Left renal cortex interstitium (tissue), 4 donors: ENCODE measurements at places on chromosomes 6 and 20.

DNA sequence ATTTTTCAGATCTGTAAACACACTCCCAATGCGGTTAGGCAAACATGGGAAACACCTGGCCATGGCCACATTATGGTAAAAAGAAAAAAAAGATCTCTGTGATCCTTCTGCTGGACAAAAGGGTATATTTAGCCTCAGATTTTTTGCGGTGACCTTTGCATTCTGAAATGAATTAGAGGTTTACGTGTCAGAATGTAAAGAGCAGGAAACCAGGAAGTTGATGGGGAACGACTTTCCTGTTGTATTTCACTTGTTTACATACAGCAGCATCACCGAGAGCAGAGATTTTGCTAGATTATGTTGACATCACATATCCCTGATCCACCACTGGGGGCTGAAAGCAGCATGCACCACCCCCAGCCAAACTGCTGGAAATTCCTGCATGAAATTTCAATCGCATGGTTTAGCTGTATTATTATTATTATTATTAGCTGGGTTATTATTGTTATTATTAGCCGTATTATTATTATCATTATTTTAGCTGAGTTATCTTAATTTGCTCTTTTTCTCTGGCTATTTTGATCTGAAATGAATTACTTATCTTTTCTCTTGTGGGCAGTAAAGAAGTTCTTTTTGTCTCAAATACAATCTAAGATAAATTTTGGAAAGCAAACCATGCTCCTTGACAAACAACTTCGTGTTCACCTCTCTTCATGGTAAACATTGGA, 189.4 kb downstream of the ZFP64 start:
- DNase-seq = no peak

DNA sequence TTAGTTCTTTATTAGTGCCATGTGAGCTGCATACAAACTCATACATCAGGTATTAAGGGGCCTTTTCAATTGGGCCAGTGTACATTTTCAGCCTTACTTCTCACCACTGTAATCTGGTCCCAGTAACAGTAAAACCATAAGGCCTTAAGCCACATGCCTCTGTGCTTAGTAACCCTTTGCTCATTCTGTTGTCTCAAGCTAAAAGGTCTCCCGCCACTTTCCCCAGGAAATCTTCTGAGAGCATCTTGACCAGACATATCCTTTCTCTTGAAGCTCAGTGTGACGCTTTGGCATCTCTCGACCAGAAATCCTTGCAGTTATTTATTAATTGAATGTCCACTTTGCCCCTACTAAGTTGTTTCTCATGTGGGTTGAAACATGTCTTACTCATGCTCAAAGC, 68.0 kb downstream of the CYP39A1 start:
- no peak for DNase-seq

- no peak for DNase-seq
Observed at GRCh38 chr20:62529896-62530642, 54.3 kb upstream of the GATA5 start.

- DNase-seq = no peak
Observed at GRCh38 chr20:47773371-47773786, 11.9 kb downstream of the SULF2 start.

GRCh38 chr20:50652702-50653294, 38.5 kb downstream of the RIPOR3 start:
- no peak for DNase-seq

DNA sequence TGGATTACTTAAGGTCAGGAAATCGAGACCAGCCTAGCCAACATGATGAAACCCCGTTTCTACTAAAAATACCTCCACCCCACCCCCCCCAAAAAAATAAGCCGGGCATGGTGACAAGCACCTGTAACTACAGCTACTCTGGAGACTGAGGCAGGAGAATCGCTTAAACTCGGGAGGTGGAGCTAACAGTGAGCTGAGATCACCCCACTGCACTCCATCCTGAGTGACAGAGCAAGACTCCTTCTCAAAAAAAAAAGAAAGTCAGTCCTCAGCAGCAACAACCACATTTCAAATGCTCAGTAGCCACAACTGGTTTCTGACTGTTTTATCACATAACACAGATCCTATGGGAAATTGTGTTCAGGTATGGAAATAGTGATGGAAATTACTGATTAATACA, 135.3 kb downstream of the HFE start:
- no peak for DNase-seq

DNA sequence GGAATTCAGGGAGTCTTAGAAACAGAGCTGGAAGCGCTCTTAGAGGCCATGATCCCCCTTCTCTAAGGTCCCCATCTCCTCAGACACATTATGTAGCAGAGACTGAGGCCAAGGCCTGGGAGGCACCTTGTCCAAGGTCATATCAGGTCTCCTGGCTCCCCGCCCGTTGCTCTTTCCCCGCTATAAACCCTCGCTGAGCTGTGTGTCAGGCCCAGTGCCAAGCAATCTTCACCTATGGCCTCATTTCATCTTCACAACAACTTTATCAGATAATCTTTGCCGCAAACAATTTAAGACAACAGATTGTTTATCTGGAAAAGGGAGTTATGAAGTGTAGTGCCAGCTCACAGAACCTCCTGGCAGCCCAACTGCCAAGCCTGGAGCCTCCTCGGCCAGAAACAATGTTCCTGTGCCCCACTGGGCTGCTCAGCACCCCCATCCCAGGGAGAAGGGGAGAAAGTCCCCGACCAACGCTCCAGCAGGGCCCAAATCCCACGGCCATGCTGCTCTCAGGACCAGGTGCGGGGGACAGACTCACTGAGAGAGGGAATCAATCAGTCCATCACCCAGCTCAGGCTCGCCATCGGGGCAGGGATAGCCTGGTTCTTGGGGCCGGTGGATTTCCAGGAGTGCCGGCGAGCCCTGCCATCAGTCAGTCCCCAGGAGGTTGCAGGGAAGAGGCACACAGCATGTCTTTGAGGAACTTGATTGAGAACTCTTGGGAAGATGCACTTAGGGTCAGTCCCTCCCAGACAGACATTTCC, 16.9 kb upstream of the FANCE start:
- no peak for DNase-seq

DNA sequence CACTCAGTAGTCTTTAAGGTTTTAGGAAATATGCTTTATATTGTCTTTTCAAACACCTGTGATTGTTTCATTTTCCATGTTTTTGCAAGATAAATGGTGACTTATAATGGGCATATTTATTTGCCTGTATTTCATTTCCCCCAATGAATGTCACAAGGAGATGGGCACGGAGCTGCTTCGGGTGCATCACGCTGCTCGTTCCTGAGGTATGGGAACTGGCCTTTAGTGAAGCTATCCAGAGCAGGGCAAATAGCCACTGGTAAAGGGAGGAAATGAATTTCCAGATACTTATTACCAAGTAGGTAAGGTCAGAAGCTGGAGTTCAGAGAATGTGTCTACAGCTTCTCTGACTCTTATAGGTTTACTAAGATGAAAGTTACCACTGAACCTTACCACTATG, 3.7 kb downstream of the POU3F2 start:
- no peak for DNase-seq

- no peak for DNase-seq
Observed at GRCh38 chr6:38184585-38185080, 365.1 kb downstream of the ZFAND3 start.
